ENCODE measurements at places on chromosomes 3 and 15.
A peak's percentile ranks its signal among the peaks of the same experiment; 100 is the strongest.

DNA sequence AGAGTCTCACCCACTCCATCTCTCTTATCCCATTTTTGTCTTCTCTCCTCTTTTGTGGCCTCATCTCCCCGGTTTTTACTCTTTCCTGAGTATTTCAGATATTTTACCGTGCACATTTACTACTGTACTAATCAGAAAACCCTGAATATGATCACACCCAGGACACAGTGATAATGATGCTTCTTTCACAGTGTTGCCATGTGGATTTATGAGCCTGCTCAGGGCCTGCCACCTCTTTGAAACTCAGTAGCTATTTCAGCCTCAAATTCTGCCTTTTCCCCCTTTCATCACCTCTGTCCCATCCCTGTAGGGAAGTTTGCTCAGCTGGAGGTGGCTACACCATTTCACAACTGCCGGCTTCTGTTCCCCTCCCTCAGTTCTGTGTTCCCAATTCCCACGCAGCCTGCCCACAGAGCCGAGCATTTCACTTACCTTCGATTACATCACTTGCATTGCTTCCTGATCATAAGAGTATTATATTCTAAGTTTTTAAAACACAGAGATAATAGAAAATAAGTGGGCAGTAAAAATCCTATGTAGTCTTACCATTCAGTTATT is 33.2 kb downstream of the ARNT2 start:
- DNase-seq, result no peak

DNA sequence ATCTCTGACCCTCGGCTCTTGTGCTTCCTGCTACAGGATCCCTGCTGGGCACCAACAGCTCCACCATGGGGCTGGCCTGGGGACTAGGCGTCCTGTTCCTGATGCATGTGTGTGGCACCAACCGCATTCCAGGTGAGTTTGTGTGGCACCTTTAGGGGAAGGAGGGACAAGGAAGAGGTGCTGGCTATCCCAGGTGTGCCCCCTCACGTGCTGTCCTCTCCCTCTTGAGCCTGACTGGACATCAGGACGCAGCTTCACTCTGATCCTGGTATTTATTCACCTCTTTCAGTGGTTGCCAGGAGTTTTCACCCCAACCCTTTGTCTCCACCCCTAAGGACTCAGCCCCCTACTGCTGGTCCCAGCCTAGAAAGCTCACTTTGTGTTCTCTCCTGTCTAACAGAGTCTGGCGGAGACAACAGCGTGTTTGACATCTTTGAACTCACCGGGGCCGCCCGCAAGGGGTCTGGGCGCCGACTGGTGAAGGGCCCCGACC is 960 bp downstream of the THBS1 start:
- peak; percentile 70 for DNase-seq

GRCh38 chr3:39784922-39785321 is 24.5 kb upstream of the MYRIP start:
- no peak for DNase-seq

DNA sequence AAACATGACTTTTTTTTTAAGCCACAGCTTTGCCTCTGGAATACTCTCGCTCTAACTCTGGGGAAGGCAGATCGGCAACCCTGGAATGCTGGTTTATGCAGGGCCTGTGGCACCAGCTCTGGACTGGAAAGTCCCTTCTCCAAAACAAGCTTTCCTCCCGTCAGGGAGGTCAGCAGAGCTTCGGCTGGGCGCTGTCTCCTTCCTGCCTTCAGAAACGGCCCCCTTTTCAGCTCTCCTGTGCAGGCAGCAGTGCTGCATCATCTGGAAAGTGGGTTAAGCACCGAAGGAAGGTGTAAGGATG is 42.7 kb upstream of the SKOR1 start:
- no peak for DNase-seq

DNA sequence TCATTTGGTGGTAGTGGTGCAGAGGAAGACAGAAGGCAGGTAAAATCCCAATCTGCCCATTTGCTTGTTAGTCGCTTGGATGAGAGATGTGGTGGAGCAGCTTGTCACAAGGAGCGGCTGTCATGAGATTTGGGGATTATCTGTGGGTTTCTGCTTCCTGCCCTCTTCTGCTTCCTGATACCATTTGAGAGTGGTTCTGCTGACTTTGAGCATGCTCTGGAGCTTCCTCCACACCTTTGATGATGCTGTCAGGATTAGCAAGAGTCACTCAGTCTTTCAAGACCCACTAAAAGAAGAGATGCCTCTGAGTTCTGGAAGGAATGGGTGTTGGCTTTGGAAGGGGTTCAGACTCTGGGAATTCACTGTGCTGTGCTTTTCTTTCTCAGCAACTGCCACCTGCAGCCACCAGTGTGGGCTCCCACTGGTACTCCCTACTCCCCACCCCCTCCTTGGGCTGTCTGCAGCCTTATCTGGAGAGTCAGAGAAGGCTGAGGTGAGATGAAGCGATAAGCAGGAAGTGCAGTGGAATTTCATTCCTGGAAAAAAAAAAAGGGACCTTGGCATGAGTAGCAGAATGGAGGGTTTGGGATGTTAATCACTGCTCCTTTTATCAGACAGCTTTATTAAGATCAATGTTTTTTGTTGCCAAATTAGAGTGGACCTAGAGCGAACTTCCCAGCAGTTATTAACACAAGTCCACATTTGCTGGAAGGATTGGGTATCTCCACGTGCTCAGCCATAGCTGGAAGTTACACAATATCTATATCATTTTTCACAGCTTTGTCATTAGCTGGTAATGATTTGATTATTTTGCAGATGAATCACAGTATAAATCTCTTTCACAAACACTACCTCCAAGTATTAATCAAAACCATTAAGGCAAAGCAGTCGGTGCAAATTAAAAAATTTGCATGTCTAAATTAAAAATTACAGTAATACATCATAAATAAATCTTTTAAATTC is 233.0 kb upstream of the SATB1 start:
- DNase-seq, result peak; percentile 2

GRCh38 chr3:143226678-143227291 is 107.2 kb downstream of the CHST2 start:
- DNase-seq, result no peak

DNA sequence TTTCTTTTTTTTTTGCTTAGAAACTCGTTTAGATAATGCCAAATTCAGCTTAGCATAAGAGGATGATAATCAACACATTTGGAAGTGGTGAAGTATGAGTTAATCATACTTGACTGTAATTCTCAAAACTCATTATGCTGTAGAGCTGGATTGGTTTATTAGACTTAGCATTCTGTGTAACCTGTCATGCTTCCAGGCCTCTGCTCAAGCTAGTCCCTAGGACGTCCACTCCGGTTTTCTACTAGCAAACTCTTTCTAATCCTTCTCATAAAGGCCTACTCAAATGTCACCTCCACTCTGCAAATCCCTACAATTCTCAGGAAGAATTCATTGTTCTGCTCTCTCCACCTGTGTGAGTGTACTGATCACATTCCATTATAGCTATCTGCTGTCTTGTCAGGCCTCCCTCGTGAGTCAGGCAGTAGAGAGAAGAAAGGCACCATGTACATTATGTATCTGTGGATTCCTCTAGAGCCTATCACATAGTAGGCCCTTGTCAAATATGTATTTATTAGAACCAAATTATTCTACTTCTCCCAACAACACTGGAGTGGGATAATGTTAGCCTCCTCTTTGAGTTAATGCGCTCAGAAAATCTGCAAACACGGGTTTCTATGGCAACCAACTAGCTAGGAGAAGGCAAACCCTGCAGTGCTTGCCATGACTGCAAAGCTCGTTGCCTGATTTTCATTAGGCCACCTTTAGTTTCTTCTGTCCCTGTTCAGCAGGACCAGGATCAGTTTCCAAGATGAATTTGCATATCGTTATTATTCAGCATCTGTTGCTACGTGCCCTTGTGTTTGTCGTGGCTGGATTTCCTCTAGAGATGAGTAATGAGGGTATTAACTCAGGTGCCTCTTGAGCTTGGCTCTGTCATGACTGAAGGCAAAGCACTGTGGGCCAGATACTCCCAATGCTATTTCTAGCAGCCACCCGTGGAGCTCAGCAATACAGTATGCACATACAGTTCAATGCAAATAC is 30.7 kb downstream of the ATP13A5 start:
- no peak for DNase-seq

- peak; percentile 32 for DNase-seq
Observed at GRCh38 chr3:107690522-107691138, 167.9 kb downstream of the BBX start.

DNA sequence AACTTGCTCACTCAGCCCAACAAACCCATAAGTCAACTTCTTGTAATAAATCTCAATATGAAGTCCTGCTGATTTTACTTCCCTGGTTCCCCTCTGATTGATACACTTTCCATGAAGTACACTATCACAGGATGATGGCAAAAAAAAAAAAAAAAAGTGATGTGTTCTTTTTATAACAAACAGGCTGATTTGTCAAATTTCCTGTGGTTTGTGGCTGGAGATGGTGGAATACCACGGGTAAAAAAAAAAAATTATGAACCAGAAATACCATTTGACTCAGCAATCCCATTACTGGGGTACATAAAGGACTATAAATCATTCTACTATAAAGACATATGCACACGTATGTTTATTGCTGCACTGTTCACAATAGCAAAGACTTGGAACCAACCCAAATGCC is 10.7 kb upstream of the SERPINI2 start:
- DNase-seq, result no peak

- no peak for DNase-seq
Observed at GRCh38 chr3:112973325-112974177, 1.4 kb downstream of the CD200R1 start.

DNA sequence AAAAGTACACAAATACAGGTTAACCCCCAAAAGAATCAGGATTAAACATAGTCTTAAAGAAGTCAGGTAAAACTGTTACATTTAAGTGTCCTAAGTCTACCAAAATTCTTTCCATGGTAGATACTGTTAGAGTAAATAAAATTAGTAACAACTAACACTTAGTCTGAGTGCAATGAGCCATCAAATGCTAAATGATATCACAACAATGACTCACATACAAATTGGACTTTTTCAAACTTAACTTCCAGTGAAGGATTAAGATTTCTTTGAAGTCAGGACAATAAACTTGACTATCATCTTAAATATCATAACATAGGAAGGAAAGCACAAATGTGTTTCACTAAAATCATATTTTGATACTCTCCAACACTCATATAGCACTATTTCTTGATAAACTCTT is 43.9 kb downstream of the ZNF148 start:
- no peak for DNase-seq

GRCh38 chr15:37124331-37124730 is 24.0 kb upstream of the MEIS2 start:
- no peak for DNase-seq

DNA sequence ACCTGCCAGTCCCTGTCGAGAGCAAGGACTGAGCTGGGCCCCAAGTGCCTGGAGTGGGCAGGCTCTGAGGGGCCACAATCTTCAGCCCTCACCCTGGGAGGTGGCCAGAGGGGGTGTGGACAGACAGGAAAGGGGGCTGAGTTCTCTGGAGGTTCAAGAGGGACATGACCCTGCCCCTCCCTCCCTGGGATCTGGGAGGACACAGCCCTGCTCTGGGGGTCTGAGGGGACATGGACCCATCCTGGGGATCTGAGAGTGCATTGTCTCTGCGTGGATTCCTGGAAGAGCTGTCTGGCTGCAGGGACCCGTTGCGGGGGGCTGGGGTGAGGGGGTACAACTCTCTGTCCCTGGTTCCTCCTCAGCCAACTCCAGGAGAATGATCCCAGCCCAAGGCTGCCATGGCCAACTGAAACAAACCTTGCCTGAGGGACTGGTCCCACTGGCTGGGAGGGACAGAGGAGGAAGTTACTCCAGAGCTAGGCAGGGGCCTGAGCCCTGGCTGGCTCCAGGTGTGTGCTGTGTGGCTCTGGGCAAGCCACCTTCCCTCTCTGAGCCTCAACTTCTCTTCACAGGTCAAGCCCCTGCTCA is 29.0 kb downstream of the PTH1R start:
- DNase-seq, result no peak

GRCh38 chr3:133368371-133369067 is 31.3 kb upstream of the BFSP2 start:
- DNase-seq, result no peak

- DNase-seq, result no peak
Observed at GRCh38 chr3:184186184-184186901, at the start of gene ABCF3. ABCF3 (plus strand) TSS chr3:184186199; CDS start chr3:184186208, 9 bp downstream.

DNA sequence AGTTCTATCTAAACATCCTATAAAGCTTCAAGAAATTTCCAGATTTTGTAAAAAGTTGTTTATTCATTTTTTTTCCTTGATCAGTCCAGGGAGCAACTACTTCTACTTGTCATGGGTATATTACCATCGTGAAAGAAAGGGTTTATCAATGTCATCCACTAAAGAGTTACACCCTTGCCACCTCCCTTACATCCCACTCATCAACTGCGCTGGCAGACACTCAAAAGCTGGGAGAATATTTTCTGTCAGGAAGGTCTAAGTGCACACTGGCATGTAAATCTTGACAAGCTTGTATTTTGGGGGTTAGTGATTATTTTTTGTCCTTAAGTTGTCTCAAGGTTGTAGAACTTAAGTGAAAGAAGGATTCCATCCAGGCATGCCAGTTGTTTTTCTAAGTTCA is 188.3 kb upstream of the ARL6 start:
- no peak for DNase-seq

- DNase-seq, result no peak
Observed at GRCh38 chr15:57283774-57284503, 92.4 kb upstream of the CGNL1 start.

DNA sequence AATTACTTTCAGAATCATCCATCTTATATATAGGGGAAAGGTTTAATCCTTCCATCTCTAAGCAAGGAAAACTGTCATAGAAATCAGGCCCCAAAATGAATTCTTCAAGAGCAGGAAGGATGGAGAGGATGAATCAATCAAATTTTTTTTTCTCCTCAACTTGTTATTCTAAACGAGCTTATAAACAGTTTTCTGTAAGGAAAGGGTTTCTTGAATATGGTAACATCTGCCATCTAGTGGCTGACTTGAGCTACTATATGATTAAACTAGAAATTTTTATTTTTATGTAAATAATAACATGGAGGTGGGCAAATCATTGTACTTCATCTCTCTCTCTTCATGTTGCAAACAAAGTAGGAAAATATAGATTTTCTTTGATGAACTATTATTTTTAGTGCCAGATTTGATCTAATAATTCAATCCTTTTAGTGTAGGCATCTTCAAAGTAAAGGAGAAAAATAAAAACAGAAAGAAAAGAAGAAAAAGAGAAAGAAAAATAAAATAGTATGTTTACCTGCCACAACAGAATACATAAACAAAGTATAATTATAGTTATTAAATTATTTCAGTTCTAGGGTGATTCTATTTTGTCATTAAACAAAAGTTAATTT is 146.6 kb downstream of the SERPINI1 start:
- DNase-seq, result no peak

- DNase-seq, result no peak
Observed at GRCh38 chr15:84731774-84732173, 15.8 kb upstream of the SEC11A start.

DNA sequence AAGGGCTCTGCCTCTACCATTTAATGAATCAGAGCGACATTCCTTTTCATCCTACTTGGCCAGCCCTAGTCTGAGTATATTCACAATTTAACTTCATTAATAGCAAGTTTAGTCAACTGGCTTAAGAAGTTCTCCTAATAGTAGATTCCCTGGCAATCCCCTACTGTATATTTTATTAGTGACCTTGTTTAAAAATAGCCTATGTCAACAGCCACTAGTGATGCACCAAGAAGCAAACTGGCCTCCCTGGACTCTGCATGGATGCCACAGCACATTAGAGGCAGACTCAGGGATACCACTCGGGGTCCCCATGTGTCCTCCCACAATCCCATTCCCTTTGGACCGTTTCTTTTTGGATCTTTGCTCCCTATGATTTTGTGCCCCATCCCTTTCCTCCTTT is 83.6 kb downstream of the THSD4 start:
- no peak for DNase-seq

GRCh38 chr15:79831604-79832003 is 65.2 kb downstream of the MTHFS start:
- no peak for DNase-seq

Measured in foreskin keratinocyte (primary cell).